ENCODE measurements at places on chromosomes 6 and 20.

DNA sequence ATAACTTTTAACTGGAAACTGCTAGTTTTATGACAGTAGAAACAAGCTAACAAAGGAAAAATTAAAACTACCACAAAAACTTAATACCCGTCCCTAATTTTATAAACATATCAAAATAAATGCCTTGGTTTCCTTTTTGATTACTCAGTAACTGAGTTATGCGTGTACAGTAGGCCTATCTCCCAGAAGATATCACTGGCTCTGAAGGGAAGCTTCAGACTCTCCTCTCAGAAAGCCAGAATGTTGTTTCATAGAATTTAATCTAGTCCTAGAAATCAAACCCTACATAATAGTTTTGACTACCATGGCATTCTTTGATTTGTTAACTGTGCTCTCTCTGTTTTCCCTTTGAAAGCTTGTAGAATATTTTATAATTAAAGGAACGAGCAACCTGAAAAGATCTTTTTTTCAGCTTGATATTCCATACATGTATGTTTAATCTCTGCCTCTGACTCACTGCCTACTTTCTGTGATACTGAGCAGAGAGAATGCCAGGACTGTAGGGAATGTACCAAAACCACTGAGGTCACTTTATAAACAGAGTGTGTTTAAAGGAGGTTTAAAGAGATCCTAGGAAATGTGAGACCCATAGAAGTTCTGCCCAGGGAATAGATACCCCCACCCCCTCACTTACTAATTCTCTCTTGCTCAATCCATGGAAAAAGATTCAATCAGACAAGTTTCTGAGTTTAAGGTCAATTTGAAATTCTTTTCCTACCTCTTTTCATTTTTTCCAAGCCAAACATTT lies 311.5 kb downstream of the HDGFL1 start:
- no peak for DNase-seq

- no peak for DNase-seq
Observed at GRCh38 chr6:82744286-82745015, 321.2 kb downstream of the UBE3D start.

DNA sequence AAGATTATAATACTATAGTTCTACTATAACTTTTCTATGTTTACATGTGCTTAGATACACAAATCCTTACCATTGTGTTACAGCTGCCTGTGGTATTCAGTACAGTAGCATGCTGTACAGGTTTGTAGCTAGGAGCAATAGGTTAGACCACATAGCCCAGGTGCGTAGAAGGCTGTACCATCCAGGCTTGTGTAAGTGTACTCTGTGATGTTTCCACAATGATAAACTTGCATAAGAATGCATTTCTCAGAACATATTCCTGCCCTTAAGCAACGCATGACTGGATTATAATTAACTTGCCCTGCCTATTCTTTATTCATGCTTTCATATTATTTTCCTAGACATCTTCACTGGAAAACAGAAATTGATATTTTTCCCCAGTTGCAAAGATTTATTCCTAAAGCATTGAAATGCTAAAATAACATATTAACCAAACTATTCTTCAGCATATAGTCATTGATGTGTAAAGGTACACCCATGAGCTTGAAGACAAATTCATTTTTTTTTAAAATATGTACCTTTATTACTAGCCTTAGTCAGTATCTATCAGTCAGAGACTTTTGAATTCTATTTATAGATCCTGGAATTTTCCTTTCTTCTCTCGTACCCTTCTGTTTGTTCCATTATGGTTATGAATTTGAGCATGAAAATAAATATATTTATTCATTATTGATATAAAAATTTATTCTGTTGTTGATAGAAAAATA lies 7.2 kb upstream of the CTAGE9 start:
- no peak for DNase-seq

GRCh38 chr6:77466451-77467437 lies 3.5 kb upstream of the HTR1B start:
- DNase-seq: no peak

- no peak for DNase-seq
Observed at GRCh38 chr6:125219361-125219895, 65.9 kb downstream of the TPD52L1 start.

DNA sequence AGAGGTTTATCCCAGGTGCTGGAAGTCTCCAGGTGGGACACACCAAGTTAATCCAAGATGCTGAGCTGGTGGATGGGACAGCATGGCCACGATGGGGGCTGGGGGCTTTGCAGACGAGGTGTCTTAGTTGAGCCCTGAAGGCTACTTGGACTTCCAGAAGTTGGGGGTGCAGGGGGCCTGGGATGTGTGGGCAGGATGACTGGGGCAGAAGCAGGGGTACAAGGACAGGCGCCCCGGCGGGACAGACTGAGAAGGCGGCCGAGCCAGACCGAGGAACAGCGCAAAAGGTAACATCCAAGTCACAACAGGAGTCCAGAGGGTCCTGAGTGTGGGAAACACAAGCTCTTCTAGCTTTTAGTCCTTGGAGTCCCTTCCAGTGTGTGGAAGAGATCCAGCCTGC lies 23.8 kb downstream of the RAMACL start:
- no peak for DNase-seq

DNA sequence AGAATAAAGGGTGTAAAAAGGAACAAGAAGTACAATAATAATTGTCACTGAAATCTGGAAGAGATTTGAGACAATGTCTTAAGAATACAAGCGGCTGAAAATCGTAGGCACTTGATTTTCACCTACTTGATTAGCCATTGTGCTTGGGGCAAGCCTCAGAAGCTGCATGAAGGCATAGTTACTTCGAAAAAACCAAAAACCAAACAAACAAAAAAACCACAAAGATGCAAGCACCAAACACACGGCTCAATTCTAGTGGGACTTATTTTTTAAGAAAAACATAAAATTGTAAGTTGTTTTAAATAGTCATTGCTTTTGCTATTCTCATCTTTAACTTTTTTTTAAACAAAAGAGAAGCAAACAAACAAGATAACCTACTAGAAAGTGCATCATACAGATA lies 235.6 kb downstream of the OGFRL1 start:
- DNase-seq: no peak

GRCh38 chr6:127864701-127865100 lies 36.2 kb downstream of the THEMIS start:
- no peak for DNase-seq

DNA sequence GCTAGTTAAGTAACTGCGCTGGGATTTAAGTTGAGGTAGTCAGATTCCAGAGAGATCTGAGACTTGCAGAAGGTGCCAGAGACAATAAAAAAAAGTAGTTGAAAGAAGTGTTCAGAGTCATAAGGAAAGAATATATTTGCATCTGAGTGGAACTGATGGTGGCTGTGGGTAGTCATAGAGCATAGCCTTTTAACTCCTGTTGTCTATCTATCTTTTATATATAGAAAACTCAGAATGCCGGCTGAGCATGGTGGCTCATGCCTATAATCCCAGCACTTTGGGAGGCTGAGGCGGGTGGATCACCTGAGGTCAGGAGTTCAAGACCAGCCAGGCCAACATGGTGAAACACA lies 62.0 kb downstream of the CARMIL1 start:
- no peak for DNase-seq

DNA sequence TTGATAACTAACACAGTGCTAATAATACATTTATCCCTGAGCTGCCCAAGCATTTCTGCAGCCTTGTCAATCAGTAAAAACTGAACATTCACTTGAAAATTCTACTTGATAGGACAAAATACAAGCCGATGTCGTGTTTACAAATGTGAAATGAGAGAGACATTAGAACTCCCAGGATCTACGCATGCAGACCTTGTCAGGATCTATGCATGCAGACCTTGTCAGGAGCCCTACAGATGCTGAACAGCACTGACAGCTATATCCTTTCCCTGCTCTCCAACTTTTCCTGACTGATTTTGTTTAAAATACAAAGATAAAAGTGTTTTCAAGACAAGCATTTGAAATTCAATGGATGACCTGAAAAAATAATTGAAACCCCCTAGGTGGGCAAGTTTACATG lies 28.9 kb downstream of the INSM1 start:
- DNase-seq: no peak

- no peak for DNase-seq
Observed at GRCh38 chr6:3835055-3835731, 14.0 kb upstream of the FAM50B start.

DNA sequence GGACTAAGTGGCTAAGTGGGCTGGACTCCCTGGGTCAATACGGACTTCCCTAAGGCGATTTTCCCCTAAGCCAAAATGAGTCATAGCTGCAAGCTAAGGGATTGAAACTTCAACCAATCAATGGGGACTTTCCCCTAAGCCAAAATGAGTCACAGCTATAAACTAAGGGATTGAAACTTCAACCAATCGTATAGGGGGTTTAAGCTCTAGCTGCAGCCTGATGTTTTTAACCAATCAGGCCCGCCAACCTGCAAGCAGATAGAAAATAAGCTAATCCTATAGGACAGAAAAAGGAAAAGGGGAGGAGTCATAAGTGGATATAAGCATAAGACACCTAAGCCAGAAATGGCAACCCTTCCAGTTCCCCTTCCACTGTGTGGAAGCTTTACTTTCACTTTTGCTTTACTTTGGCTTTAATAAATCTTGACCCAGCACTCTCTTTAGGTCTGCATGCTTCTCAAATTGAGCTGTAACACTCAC lies 655.0 kb upstream of the HS3ST5 start:
- DNase-seq: no peak

- no peak for DNase-seq
Observed at GRCh38 chr20:14915356-14915755, 577.9 kb upstream of the FLRT3 start.

- DNase-seq: no peak
Observed at GRCh38 chr20:13928901-13929300, 61.5 kb downstream of the SEL1L2 start.

GRCh38 chr6:112485120-112485826 lies 138.1 kb downstream of the RFPL4B start:
- no peak for DNase-seq

DNA sequence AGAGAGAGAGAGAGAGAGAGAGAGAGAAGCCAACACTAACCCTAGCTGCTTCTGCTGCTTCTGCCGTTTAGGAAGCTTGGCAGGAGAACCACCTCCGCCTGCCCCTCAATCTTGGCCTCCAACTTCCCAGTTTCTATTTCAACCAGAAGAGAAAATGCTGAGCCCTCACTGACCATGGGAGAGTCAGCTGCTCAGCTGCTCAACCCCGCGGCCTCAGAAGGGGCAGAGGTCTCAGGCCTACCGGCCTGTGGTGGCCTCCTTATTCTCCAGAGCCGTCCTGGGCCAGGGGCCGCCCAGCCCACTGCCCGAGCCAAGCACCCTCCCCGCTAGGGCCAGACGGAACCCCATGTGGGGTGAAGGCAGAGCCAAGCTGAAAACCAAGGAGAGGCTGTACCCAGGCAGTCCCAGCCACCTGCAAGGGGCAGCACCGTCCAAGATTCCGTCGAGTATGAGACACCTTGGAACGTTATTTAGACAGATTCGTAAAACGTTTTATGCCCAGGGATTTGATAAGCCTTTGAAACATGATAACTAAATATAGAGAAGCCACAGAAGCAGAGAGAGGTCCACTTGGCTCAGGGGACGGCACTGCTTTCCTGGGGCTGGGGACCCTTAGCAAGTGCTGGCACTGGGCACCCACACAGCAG lies 116.6 kb downstream of the DLL1 start:
- DNase-seq: no peak

DNA sequence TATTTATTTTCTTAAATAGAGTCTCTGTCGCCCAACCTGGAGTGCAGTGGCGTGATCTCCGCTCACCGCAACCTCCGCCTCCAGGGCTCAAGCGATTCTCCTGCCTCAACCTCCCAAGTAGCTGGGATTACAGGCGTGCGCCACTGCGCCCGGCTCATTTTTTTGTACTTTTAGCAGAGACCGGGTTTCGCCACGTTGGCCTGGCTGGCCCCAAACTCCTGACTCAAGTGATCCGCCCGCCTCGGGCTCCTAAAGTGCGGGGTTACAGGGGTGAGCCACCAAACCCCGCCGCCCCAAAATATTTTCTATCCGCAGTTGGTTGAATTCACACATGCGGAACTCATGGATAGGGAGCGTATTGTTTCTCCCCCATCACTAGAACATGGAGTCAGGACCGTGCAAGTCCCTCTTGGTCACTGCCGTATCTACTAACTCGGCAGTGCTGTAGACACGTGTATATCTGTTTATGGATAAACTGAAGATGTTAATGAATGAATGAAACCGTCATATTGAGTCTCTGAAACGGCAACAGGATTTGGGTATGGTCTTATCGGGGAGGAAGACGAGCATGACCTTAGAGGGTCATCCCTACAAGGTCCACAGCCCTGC lies 904 bp downstream of the MKKS start:
- no peak for DNase-seq

GRCh38 chr6:73985891-73986290 lies 289.9 kb downstream of the CD109 start:
- no peak for DNase-seq
